ENCODE measurements at places on chromosomes 7 and 10. TPM values are rescaled to one million over a fixed set of nuclear protein-coding genes. Genes with fewer than 3 reads are reported as not detected.

DNA sequence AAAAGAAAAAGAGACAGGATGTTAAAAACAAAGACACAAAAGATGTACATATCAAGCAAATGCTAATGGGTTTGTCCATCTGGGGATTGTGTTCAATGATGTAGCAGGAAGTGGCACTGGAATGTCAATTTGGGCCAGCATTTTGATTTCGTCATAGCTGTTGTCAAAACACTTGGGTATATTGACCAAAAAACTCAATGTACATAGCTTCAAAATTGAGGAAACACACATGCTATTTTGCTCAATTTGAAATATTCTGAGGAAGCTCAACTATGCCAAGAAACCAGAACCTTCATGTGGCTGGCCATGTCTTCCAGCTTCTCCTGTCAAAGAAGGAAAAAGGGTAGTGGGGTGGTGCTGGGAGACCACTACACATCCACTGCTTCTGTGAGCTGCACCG lies 212.7 kb upstream of the GHITM start:
- no peak overlapping the region for H3K27ac ChIP-seq
- DNase-seq, result no peak
- no peak overlapping the region for H3K4me3 ChIP-seq
- H3K4me1 ChIP-seq, result no peaks in the 10 kb centered on the region

SFTPA1 gene
- not detected for total RNA-seq

DNA sequence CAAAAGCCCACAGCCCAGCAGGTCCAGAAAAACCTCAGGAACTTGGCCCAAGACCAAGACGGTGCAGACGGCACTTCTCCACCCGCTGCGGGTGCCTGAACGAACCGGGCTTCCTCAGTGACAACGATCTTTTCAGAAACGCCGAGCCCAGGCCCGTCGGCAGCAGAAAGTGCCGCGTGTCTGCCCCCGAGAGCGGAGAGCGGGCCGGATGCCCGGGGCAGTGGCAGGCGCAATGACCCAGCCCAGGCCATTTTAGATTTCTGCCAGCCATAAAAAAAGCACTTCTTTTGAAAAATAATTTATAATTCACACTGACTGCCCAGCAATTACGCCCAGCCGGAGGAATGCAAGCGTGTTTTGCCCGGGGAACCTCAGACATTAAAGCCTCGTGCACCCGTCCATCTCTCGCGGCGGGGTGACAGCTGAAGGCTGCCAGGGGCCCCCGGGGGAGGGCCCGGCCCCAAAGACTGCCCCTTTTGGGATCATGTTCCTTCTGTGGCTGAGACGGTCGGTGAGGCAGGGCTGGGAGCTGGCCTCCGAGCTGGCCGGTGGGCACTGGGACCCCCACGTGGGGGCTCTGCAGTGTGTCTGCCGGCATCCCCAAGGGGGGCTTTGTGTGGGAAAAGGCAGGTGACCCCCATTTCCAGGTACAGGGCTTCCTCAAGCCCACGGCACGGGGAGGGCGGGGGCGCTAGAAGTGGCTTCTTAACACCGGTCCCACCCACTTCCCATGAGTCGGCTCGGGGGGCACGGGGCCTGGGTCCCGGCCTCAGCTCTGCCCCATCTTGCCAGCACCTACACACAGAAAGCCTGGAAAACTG lies 71.3 kb upstream of the PDGFA start:
- H3K4me1 ChIP-seq, result no peaks in the 10 kb centered on the region
- H3K4me3 ChIP-seq, result no peak overlapping the region
- no peaks in the 10 kb centered on the region for H3K27me3 ChIP-seq
- no peak for DNase-seq

- DNase-seq, result no peak
- peaks cover 43% of the 10 kb centered on the region for H3K27me3 ChIP-seq
- no peaks in the 10 kb centered on the region for H3K36me3 ChIP-seq
- no peaks in the 10 kb centered on the region for H3K4me1 ChIP-seq
These were observed 1.8 kb downstream of the ALOX5 start for GRCh38 chr10:45375716-45376231.

DNA sequence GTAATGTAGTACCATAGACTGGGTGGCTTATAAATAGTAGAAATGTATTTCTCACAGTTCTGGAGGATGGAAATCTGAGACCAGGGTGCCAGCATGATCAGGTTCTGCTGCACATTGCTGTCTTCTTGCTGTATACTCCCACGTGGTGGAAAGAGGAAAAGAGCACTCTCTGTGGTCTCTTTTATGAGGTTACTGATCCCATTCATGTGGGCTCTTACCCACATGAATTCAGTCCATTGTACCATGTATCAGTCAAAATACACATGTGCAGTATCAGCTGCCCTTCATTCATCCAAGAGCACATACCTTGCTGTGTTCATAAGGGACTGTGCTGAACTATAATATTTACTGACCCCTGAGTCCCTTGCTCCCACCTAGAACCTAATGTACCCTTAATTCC lies 17.1 kb downstream of the PNLIPRP2 start:
- H3K4me3 ChIP-seq, result no peak overlapping the region
- H3K27ac ChIP-seq, result no peak overlapping the region
- H3K27me3 ChIP-seq, result peaks cover 11% of the 10 kb centered on the region

- H3K4me1 ChIP-seq, result no peaks in the 10 kb centered on the region
- H3K27ac ChIP-seq, result no peak overlapping the region
- no peak overlapping the region for H3K4me3 ChIP-seq
- no peaks in the 10 kb centered on the region for H3K27me3 ChIP-seq
- H3K36me3 ChIP-seq, result peaks cover 49% of the 10 kb centered on the region
- DNase-seq, result peak; percentile 58
These were observed 27.0 kb downstream of the LMOD2 start for GRCh38 chr7:123682690-123683089.

DNA sequence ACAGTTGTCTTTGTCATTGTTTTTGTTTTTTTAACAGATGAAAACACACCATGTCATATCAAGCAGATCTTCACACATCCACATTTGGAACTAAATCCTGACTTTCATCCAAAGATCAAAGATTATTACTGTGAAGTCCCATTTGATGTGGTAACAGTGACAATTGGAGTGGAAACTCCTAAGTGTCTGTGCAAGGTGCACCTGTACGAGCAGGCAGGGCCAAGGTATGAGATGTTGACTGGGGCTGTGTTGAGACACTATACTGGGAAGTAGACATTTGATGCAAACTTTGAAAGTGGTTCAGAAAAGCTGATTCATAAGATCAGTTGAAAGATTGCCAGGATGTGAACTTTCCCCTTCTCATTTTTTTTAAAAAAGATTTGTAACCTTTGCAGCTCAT lies 152.3 kb downstream of the CPED1 start:
- H3K27me3 ChIP-seq, result peaks cover 49% of the 10 kb centered on the region
- H3K27ac ChIP-seq, result no peak overlapping the region
- no peak for DNase-seq
- H3K4me3 ChIP-seq, result no peak overlapping the region

- peak; percentile 90 for DNase-seq
- H3K4me3 ChIP-seq, result peak within 1 kb of the TSS; percentile 98
- peaks cover 13% of the 10 kb centered on the region for H3K4me1 ChIP-seq
- H3K27me3 ChIP-seq, result no peaks in the 10 kb centered on the region
These were observed at the start of gene PRR15 for GRCh38 chr7:29563590-29564495. Gene PRR15 (plus strand): TSS chr7:29563835. CDS start chr7:29566330, 2,495 bp downstream.

DNA sequence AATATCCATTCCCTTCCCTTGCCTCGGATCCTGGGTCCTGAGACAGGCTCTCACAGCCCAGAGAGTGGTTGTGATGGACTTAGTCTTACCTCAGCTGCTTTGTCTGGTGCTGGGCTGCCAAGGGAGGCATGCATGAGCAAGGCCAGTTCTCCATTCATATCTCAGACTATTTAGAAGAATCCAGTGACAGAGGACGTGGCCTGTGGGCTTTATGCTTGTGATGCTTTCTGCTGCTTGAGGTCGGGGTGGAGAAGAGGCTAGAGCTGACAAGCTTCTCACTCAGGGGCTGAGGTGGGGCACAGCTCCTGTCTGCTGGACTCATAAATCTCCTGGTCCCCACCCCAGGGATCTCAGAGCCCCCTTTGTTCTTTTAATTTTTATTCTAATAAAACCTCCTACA lies 66.8 kb downstream of the DNAJC12 start:
- no peak for DNase-seq
- no peak overlapping the region for H3K4me3 ChIP-seq
- H3K27ac ChIP-seq, result no peak overlapping the region
- H3K36me3 ChIP-seq, result no peaks in the 10 kb centered on the region

DNA sequence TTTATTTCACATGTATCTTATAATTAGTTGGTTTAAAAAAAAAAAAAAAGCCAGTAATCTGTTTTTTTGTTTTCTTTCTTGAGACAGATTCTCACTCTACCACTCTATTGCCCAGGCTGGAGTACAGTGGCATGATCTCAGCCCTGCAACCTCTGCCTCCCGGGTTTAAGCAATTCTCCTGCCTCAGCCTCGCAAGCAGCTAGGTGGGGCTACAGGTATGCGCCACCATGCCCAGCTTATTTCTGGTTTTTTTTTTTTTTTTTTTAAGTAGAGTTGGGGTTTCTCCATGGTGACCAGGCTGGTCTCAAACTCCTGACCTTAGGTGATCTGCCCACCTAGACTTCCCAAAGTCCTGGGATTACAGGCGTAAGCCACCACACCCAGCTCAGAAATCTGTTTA lies 34.1 kb upstream of the CAPZA2 start:
- H3K27me3 ChIP-seq, result no peaks in the 10 kb centered on the region
- no peak overlapping the region for H3K27ac ChIP-seq
- no peak for DNase-seq
- no peaks in the 10 kb centered on the region for H3K36me3 ChIP-seq
- no peaks in the 10 kb centered on the region for H3K4me1 ChIP-seq
- H3K4me3 ChIP-seq, result no peak overlapping the region

DNA sequence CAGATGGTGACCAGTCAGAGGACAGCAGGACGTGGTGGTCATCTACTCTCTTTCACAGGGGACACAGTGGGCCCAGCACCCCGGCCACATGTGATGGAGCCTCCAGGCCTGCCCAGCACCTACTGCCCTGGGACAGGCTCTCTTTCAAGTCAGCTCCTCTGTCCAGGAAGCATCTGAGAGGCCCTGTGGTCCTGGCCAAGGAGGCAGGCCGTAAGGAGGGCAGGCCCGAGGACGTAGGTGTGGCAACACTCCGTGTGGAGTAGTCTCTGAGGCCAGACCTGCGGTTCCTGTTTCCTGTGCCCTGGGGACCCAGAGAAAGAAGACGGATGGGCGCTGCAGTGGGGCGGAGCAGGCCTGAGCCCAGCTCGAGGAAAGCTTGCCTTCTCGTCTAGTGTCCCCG lies 179.2 kb downstream of the EBF3 start:
- no peaks in the 10 kb centered on the region for H3K36me3 ChIP-seq
- no peaks in the 10 kb centered on the region for H3K27me3 ChIP-seq
- no peak for DNase-seq
- H3K27ac ChIP-seq, result no peak overlapping the region
- H3K4me3 ChIP-seq, result no peak overlapping the region

COL13A1 gene
- 0.47 TPM for total RNA-seq

- H3K36me3 ChIP-seq, result no peaks in the 10 kb centered on the region
- no peak overlapping the region for H3K4me3 ChIP-seq
- H3K27ac ChIP-seq, result no peak overlapping the region
- DNase-seq, result no peak
- H3K4me1 ChIP-seq, result no peaks in the 10 kb centered on the region
- no peaks in the 10 kb centered on the region for H3K27me3 ChIP-seq
These were observed 135.0 kb downstream of the ACTR3B start for GRCh38 chr7:152894295-152895170.

GRCh38 chr10:111338805-111339204 lies 262.0 kb downstream of the ADRA2A start:
- no peak overlapping the region for H3K4me3 ChIP-seq
- DNase-seq, result no peak
- H3K4me1 ChIP-seq, result no peaks in the 10 kb centered on the region
- no peak overlapping the region for H3K27ac ChIP-seq
- H3K36me3 ChIP-seq, result no peaks in the 10 kb centered on the region

CRYGN gene
- not detected for total RNA-seq

- H3K27ac ChIP-seq, result no peak overlapping the region
- no peaks in the 10 kb centered on the region for H3K4me1 ChIP-seq
- no peaks in the 10 kb centered on the region for H3K27me3 ChIP-seq
- peak; percentile 51 for DNase-seq
- H3K4me3 ChIP-seq, result no peak overlapping the region
These were observed 18.1 kb upstream of the OIT3 start for GRCh38 chr10:72875250-72876055.

DDC gene
- total RNA-seq, result 0.64 TPM

Measured in MCF 10A (cell line).